Right renal pelvis (tissue), 4 donors: ENCODE measurements at places on chromosomes 4 and X.

GRCh38 chrX:110086162-110086915, 83.4 kb downstream of the TMEM164 start:
- no peak for DNase-seq

GRCh38 chr4:185470501-185471195, 885 bp downstream of the CCDC110 start:
- no peak for DNase-seq

DNA sequence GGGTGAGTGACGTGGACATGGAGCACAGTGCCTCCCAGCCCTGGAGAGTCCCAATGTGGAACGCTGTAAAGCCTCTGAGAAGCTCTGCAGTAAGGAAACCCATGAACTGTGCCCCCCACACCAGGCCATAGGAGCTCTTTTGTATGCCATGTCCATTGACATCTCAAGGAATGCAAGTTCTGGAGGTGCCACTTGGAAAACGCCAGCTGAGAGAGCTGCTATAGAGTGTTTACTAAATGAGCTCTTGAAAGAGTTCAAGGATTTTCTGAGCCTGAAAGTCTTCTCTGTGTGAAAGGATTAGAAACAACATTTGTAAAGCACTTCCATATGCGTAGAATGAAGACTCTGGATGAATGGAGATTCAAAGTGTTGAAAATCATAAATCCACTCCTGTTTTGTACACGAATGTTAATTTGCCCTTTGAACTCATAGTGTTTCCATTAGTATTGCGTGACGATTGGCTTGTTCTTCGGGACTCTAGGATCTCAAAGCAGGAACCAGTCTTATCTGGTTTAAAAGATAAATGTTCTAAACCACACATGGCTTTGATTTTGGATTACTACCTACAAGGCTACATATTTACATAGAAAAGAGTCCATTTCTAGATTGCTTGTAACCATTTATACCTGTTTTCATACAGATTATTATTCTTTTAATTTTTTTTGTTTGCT, 41.8 kb upstream of the STOX2 start:
- no peak for DNase-seq

- no peak for DNase-seq
Measured at GRCh38 chr4:3871881-3872833, 106.0 kb downstream of the ADRA2C start.

- no peak for DNase-seq
Measured at GRCh38 chr4:95129821-95130311, 372.1 kb downstream of the BMPR1B start.

DNA sequence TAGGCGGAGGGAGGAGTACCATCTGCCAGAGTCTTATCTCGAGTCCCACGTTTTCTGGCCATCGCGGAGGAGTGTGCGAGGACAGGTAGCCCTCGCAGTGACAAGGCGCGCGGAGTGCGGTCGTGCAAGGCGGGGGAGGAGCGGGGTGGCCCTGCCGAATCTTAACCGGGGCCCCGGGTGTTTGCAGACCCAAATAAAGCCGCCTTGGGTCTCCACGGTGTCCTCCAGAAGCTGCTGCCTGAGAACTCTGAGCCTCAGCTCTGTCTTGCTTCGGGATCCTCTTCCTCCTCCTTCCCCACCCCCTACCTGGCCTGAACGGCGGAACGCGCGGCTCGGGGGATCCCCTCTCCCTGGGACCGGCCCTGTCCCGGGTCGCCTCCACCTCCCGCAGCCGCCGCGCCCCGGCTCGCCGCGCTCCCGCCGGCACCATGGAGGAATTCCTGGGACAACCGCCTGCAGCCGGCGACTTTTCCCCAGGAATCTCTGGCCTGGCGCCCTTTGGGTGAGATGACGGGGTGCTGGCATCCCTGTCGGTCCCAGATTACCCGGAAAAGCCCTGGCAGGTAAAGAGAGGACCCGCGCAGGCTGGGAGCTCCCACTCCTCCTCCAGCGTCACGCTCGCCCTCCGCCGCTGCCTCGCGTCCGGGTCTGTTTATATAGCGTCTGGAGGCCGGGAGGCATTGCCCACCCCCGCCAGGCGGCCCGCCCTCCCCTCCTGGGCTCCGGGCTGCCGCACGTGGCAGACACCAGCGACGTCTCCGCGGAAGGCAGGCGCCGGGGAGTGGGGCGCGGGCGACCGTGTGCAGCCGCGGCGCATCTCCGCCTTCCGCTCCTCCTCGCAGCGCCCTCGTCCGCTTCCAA, at the start of gene GALNTL6:
GALNTL6 (plus strand) TSS at position 740 of the 861 bp plus-strand sequence.
- no peak for DNase-seq

- DNase-seq = no peak
Measured at GRCh38 chr4:10240691-10241090, 124.1 kb upstream of the WDR1 start.

DNA sequence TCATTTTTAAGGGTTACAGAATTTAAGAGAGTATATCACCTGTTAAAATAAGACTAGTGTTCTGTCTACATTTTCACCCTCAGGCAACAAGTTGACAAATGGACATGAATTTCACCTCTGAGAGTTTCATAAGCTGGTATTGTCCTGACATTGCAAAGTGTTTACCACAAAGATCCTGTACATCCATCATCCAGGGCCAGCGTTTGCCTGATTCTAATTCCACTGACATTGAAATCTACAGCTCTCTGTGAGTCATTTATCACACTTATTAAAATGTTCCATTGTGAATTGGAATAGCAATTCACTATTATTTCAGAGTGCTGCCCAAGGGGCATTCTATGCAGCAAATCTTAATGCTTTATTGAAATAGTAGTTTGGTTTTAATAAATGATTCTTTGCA, 1499.4 kb upstream of the PCDH7 start:
- no peak for DNase-seq

GRCh38 chr4:7213807-7214206, 21.5 kb downstream of the SORCS2 start:
- no peak for DNase-seq

DNA sequence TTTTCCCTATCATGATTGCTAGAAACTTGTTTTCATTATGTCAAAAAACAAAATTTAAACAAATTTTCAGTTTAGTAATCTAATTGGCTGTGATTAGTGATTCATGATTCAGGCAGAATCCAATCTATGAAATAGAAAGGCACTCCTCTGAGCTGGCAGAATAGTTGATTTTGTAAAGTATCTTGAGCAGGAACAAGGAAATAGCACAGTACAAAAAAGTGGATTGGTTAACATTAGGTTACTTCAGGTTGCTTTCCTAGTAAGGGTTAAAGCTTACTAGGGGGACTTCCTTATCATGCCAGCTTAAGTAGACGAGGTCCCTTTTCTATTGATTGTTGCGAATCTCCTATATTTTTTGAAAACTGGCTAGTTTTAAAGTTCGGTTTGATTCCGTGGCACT, 43.4 kb upstream of the PRDM5 start:
- DNase-seq = no peak

- no peak for DNase-seq
Measured at GRCh38 chrX:2383735-2384134, 117.0 kb downstream of the DHRSX start.
